Activated T-helper 1 cell treated with anti-CD3 and anti-CD28 coated beads, Interleukin-12 subunit alpha, Interleukin-12 subunit beta, Interleukin-2, Interleukin-4 antibody, amounts not matched to agents 30 ng/mL and 10 ng/mL and 1 ng/mL, durations not matched to agents 14 hours and 24 hours and 36 hours (primary cell): ENCODE measurements at places on chromosomes 11 and 22. TPM values are rescaled to one million over a fixed set of nuclear protein-coding genes. Genes with fewer than 3 reads are reported as not detected.
A peak's percentile ranks its signal among the peaks of the same experiment; 100 is the strongest.

- no peak overlapping the region for H3K27ac ChIP-seq
- H3K4me1 ChIP-seq = peaks cover 12% of the 10 kb centered on the region
- no peak for DNase-seq
- H3K36me3 ChIP-seq = peaks cover 2% of the 10 kb centered on the region
- H3K4me3 ChIP-seq = no peak overlapping the region
Observed at GRCh38 chr22:43099095-43099494, 9.9 kb upstream of the TTLL1 start.

DNA sequence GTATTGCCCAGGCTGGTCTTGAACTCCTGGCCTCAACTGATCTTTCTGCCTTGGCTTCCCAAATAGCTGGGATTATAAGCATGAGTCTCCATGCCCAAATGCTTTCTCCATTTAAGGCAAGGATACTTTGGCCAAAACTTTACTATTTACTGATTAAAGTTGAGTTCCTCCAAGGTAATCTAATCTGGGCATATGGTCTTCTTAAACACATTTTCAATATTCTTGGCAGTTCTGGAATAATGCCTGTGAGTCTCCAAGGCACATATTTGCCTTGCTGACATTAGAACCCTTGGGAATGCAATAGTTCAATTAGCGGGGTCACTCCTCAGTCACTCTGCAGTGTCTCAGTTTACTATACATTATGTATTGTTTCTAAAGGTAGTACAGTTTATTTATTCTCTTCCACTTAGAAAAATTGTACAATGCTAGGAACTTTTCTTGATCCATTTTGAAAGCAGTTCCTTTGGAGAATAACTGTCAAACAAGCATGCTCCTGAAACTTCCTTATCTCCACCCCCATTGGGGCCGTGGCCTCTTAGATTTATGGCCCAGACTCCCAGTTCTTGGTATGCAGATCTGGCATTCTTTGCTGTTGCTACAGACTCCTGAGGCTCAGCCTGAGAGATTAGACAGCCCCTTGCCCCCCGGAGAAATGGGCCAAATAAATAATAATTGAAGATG lies 13.1 kb upstream of the RAB38 start:
- H3K36me3 ChIP-seq = peaks cover 2% of the 10 kb centered on the region
- H3K4me3 ChIP-seq = no peak overlapping the region
- DNase-seq = no peak
- H3K27me3 ChIP-seq = peaks cover 18% of the 10 kb centered on the region
- H3K4me1 ChIP-seq = no peaks in the 10 kb centered on the region

DNA sequence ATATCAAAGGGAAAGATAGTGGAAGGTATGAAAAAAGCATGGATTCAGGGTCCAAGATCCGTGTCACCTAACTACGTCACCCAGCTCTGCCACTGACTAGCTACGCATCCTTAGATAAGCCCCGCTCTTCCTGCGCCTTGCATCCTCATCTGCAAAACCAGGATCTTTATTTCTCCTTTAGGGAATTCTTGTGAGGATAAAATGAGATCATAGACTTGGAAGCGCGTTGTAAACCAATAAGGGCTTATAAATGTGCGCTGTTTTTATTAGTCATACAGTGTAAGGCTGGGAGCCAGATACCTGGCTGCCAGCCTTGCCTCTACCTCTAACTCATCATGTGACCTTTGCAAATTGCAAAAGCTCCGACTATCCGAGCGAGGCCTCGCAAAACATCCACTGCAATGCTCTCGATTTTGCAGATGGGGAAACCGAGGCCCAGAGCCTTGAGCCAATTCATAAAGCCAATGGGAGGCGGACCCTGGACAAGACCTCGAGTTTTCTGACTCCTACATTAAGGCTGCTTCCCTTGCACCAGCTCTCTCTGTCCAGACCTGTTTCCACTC lies 753 bp downstream of the PRPF19 start:
- peaks cover 33% of the 10 kb centered on the region for H3K4me1 ChIP-seq
- peak overlapping the region; percentile 90 for H3K27ac ChIP-seq
- peaks cover 26% of the 10 kb centered on the region for H3K36me3 ChIP-seq
- H3K4me3 ChIP-seq = peak overlapping the region; percentile 90
- H3K27me3 ChIP-seq = peaks cover 11% of the 10 kb centered on the region

DNA sequence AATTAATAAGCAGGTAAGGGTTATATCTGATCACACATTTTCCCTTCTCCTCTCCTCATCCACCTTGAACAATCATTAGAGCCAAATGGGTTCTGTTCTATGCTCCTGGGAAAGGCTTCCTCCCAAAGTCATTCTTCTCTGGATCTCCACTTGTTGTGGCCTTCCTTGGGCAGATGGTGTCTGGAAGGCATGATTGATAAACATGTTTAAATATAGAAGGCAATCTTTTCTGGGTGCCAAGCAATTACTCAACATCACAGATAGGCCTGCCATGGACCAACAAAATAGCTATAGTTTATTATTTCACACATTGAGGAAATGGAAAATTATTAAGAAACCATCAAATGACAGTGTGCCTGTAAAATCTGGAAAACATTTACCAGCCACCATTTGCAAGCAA lies 73.5 kb downstream of the KCNA4 start:
- no peak for DNase-seq
- no peaks in the 10 kb centered on the region for H3K36me3 ChIP-seq
- H3K27me3 ChIP-seq = no peaks in the 10 kb centered on the region

The RASSF7 gene
- 15.9 and 19.8 TPM in 2 replicates for total RNA-seq

DNA sequence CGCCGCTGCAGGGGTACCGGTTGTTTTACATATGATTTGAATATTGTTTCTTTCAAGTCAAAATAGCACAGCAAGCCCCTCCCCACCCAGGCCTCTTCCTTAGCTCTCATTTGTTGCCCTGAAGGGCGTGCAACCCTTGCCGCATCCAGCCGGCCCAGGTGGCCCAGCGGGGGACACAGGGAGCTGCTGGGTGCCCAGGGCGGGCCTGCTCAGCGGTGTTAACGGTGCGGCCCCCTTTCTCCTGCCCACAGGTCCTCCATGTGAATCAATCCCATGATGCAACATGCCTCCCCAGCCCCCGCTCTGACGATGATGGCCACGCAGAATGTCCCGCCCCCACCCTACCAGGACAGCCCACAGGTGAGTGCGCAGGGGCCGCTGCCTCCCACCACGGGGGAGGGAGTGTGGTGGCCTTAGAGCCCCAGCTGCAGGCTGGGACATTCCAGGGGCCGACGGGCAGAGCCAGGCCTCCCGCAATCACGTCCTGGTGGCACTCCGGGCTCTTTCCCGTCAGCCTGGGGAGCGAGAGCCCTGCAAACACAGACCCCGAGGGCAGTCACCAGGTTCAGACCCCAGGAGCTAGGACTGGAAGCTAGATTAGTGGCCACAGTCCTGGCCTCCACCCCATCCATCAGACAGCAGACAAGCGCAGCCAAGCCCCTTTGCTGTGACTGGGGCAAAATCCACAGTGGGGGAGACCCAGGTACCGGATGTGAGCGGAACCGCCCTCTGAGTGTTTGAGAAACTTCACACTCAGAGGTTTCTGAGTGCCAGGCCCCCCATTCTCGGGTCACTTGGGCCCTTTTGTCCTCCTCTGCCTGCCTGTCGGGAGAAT lies 144.8 kb downstream of the FEZ1 start:
- H3K4me1 ChIP-seq = no peaks in the 10 kb centered on the region
- H3K4me3 ChIP-seq = no peak overlapping the region
- peaks cover 9% of the 10 kb centered on the region for H3K27me3 ChIP-seq
- DNase-seq = no peak

The SYCE3 gene
- total RNA-seq = 0.83 TPM in 1 of 2 replicates, not detected in the other

DNA sequence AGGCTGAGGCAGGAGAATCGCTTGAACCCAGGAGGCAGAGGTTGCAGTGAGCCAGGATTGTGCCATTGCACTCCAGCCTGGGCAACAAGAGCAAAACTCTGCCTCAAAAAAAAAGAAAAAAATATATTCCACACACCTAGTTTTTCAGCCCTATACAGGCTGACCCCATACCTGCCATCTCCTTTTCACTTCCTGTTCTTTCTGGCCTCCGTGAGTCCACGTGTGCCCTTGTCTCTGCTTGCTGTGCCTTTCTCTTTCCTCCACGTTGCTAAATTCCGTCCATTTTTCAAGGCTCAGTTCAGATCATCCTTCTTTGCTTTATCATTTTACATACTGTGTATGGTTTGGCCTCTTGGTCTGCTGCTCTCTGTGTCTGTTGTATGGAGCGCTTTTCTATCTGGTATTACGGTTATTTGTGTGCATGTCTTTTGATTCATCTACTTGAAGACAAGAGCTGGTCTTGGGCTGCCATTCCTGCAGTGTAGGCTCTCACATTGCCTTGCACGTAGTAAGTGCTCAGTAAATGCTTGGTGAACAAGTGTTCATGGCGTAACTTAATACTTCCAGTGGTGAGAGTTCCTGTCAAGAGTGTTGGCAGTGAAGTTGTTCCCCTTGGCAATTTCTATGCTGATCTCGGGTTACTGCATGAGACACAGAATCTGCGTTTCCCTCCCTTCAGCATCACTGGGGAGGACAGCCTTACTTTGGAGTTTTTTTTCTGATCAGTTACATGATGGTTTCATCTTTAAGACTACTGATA lies 57.5 kb downstream of the PTPRJ start:
- peaks cover 43% of the 10 kb centered on the region for H3K36me3 ChIP-seq
- no peak for DNase-seq
- no peak overlapping the region for H3K4me3 ChIP-seq
- H3K27me3 ChIP-seq = no peaks in the 10 kb centered on the region

The NPTXR gene
- total RNA-seq = 1.2 and 1.3 TPM in 2 replicates

The SAA2 gene
- not detected in 2 replicates for total RNA-seq

- no peak overlapping the region for H3K27ac ChIP-seq
- DNase-seq = no peak
- peaks cover 3% of the 10 kb centered on the region for H3K36me3 ChIP-seq
- H3K4me1 ChIP-seq = no peaks in the 10 kb centered on the region
Observed at GRCh38 chr11:76074148-76075095, 131.9 kb downstream of the WNT11 start.

- DNase-seq = no peak
- no peak overlapping the region for H3K27ac ChIP-seq
- no peaks in the 10 kb centered on the region for H3K27me3 ChIP-seq
- no peak overlapping the region for H3K4me3 ChIP-seq
- no peaks in the 10 kb centered on the region for H3K36me3 ChIP-seq
Observed at GRCh38 chr11:27625347-27625912, 74.8 kb downstream of the BDNF start.

The PKP3 gene
- total RNA-seq = not detected in 2 replicates

GRCh38 chr22:24588381-24588756 lies 4.5 kb downstream of the LRRC75B start:
- no peak overlapping the region for H3K27ac ChIP-seq
- peaks cover 3% of the 10 kb centered on the region for H3K27me3 ChIP-seq
- H3K36me3 ChIP-seq = no peaks in the 10 kb centered on the region
- no peaks in the 10 kb centered on the region for H3K4me1 ChIP-seq
- DNase-seq = no peak

The MS4A4A gene
- total RNA-seq = not detected in 2 replicates

DNA sequence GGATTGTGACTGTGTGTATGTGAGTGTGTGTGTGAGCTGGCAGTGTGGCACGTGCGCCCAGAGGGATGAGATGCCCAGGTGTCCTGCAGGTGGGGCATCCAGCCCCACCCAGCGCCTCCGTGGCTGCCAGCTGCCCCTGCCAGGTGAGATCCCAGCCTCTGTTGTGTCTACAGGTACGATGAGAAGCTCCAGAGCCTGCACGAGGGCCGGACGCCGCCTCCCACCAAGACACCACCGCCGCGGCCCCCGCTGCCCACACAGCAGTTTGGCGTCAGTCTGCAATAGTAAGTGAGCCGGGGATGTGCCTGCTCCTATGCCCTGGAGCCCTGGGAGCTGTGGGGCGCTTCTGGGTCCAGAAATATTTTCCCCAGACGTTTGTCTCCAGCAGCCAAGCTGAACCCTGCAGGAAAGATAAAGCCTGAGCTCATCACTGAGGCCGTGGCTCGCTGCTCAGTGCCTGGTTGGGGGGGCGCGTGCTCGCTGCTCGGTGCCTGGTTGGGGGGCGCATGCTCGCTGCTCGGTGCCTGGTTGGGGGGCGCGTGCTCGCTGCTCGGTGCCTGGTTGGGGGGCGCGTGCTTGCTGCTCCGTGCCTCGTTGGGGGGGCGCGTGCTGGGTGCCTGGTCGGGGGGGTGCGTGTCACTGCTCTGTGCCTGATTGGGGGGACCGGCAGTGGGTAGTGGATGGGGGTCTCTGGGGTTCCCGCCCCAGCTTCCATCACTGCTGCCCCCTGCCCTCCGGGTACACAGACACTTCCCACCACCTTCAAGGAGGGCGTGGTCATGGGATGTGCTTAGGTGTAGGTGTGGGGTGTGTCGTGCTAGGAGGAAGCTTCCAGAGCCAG lies 73.2 kb downstream of the ARHGAP8 start:
- no peak for DNase-seq
- no peaks in the 10 kb centered on the region for H3K36me3 ChIP-seq
- H3K4me1 ChIP-seq = no peaks in the 10 kb centered on the region
- H3K27ac ChIP-seq = no peak overlapping the region
- no peaks in the 10 kb centered on the region for H3K27me3 ChIP-seq

The OR10D3 gene
- total RNA-seq = not detected in 2 replicates

The INPP5J gene
- 0.17 TPM in 1 of 2 replicates, not detected in the other for total RNA-seq

DNA sequence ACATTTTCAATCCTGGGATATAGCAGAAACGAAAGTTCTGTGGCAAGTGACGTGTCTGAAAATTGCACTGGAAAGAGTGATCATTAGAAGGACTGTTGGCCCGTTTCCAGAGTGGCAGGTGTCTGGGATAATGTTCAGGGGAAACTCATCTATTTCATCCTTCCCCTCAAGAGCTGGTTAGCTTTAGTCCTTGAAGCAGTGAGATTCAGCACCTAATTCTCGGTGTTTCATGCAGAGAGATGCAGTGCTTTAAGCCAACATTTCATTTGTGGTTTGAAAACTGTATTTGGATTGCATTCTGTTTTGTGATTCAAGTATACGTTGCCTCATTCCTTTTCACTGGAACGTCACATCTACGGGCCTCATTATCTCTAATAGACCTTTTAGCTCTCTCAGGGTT lies 205.0 kb upstream of the RAG2 start:
- no peaks in the 10 kb centered on the region for H3K4me1 ChIP-seq
- no peak overlapping the region for H3K4me3 ChIP-seq
- DNase-seq = no peak
- H3K36me3 ChIP-seq = no peaks in the 10 kb centered on the region
- no peaks in the 10 kb centered on the region for H3K27me3 ChIP-seq

GRCh38 chr11:95254716-95255115 lies 23.7 kb upstream of the SESN3 start:
- H3K36me3 ChIP-seq = peaks cover 1% of the 10 kb centered on the region
- no peak for DNase-seq
- H3K4me1 ChIP-seq = peaks cover 42% of the 10 kb centered on the region
- peaks cover 1% of the 10 kb centered on the region for H3K27me3 ChIP-seq
- peak overlapping the region; percentile 81 for H3K4me3 ChIP-seq

- no peak overlapping the region for H3K4me3 ChIP-seq
- no peaks in the 10 kb centered on the region for H3K4me1 ChIP-seq
- H3K36me3 ChIP-seq = no peaks in the 10 kb centered on the region
- H3K27me3 ChIP-seq = peaks cover 6% of the 10 kb centered on the region
- no peak for DNase-seq
Observed at GRCh38 chr22:49216579-49216978, 611.1 kb downstream of the BRD1 start.

DNA sequence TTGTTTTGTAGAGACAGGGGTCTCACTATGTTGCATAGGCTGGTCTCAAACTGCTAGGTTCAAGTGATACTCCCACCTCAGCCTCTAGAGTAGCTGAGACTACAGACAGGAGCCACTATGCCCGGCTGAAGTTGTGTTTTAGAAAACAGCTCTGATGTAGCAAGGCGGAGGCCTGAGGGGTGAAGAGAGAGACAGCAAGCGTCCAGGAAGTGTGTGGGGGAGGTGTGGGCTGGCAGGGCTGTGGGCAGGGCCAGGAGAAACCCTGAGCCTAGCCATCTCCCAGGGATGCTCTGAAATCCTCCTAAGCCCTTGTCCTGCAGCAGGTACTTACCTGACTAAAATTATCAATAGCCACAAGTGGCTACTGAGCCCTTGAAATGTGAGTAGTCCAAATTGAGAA lies 16.1 kb upstream of the RPS3 start:
- H3K4me3 ChIP-seq = no peak overlapping the region
- no peaks in the 10 kb centered on the region for H3K36me3 ChIP-seq
- peaks cover 21% of the 10 kb centered on the region for H3K4me1 ChIP-seq

The CALCA gene
- total RNA-seq = not detected in 2 replicates
